ENCODE measurements at places on chromosomes 11 and 22.

- no peak for DNase-seq
Measured at GRCh38 chr11:67270256-67271204, 4.3 kb downstream of the GRK2 start.

- no peak for DNase-seq
Measured at GRCh38 chr11:131074573-131074972, 158.3 kb upstream of the SNX19 start.

- DNase-seq, result no peak
Measured at GRCh38 chr11:19093976-19094375, 23.0 kb upstream of the ZDHHC13 start.

DNA sequence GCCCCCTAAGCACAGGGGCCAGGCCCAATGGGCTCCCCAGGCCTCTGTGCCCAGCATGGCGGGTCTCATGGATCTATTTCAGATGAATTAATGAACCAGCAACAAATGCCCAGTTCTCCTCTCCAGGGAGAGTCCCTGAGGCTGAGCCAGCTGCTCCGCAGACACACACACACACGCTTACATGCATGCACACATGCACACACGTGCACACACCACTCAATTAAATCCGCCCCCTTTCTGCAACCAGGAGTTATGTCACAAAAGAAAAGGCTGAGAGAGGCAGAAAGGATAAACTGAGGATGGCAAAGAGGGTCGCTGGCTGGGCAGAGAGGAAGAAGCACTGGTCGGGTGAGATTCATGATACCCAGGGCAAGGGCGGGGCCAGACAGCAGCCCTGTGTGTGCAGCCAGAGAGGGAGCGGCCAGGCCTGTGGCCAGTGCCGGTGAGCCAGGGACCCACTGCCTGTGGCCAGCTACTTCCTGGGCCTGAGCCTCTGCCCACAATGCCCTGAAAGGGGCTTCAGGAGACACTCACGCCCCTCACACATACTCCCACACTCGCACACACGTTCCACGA is 19.8 kb downstream of the IL2RB start:
- DNase-seq, result no peak

DNA sequence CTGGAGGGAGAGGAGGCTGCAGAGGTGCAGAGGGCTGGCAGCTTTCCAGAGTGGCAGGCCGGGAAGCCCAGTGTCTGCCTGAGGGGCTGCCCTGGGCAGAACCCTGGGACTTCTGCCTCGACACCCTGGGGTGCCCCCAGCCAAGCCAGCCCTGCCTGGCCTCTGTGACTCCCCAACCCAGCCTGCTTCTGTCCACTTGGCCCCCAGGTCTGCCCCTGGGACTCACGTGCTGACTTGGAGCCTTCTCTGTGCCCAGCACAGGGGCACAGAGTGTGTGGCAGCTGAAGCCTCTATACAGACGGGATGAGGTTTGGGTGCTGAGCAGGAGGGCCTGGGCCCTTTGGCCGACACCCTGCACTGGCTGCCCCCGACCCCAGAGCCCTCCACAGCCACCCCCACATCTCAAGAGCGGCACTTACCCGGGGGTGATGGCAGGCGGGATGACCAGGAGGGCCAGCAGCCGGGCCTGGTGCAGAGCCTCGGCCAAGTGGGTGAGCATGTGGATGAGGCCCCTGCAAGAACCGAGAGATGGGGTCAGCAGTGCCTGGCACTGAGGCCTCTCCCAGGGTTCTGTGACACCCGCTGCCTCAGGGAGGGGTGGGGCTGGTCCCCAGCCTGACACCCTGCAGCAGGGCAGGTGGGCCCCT is 17.5 kb downstream of the CHID1 start:
- no peak for DNase-seq

GRCh38 chr11:70281156-70281609 is 10.7 kb downstream of the PPFIA1 start:
- DNase-seq, result no peak

All from iPS DF 6.9 (cell line).